A549 treated with Hydrocortisone at 1 μM for 4 hours (cell line): ENCODE measurements at places on chromosomes 1 and 21. TPM values are rescaled to one million over a fixed set of nuclear protein-coding genes. Genes with fewer than 3 reads are reported as not detected.

Gene ZNF695
- 2.3 to 2.6 TPM (median 2.5 TPM) in 5 replicates for total RNA-seq

Gene DCST1
- total RNA-seq = 0.07 to 0.08 TPM in 2 of 5 replicates, not detected in the others

Gene S100A2
- total RNA-seq = 19.0 to 37.7 TPM (median 28.0 TPM) in 5 replicates

Gene LCE3D
- total RNA-seq = 2.6 to 3.6 TPM (median 3.1 TPM) in 5 replicates

Gene ARID4B
- 10.2 to 20.2 TPM (median 13.9 TPM) in 5 replicates for total RNA-seq

Gene NEK2
- 33.4 to 49.9 TPM (median 40.4 TPM) in 5 replicates for total RNA-seq

Gene OSCP1
- 5.9 to 7.0 TPM (median 6.5 TPM) in 5 replicates for total RNA-seq

Gene TCHH
- total RNA-seq = 0.16 to 0.30 TPM (median 0.29 TPM) in 5 replicates

Gene FMO1
- not detected in 5 replicates for total RNA-seq

Gene NPPA
- total RNA-seq = not detected in 5 replicates

Gene MYOG
- total RNA-seq = not detected in 5 replicates
